T47D (cell line): ENCODE measurements at places on chromosomes 13 and 19.

DNA sequence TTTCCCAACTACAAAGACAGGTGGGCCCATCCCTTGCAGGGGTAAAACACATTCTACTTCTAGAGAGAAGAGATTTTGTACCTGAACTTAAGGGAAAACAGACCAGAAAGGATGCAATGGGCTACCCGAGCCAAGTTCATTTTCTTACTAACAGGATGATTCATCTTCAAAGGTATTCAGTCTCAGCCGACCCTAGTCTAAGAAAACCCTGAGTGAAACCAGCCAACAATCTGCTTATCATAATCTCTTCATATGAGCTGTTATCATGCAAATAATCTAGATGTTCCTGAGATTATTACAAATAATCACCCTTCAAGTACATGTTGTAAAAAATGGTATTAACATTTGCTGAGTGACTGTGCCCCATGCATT is 15.6 kb downstream of the PABPC3 start:
- no peak for DNase-seq

DNA sequence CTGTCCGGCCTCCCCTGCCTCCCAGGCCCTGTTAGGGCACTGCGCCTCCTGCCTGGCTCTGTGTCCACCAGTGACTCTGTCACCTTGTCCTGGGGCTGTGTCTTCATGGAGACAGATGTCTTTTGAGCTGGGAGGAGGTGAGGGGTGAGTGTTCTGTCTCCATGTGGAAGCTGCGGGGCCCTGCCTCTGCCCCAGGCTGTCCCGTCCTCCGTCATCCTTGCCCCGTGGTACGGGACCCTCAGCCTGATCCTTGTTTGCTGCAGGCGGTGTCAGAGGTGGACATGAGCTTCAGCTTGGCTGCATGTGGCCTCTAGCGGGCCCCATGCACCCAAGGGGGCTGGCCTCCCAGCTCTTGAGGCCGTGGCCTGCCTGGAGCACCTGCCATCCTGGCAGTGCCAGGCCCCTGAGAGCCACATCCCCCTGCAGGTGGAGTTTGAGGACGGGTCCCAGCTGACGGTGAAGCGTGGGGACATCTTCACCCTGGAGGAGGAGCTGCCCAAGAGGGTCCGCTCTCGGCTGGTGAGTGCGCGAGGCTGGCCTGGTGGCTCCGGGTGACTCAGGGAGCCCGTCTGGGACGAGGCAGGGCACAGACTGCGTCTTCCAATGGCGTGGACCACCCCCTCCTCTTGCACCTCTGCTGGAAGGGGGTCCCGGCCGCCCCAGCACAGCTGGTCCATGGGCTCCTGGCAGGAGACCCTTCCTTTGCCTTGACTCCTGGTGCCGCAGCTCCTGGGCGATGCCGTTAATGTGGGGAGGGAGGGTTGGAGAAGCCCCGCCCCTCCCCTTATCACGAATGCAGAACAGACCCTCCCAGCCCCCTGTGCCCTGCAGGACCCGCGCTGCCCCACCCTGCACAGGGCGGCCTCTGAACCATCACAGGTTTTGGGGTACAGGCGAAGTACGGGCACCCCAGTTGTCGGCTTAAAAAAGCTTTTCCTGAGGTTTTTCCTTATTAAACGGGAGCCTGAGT is 181.3 kb downstream of the KDM4B start:
- no peak for DNase-seq

GRCh38 chr19:7658219-7658686 is 10.6 kb upstream of the RETN start:
- no peak for DNase-seq

GRCh38 chr13:30618186-30618929 is 638 bp downstream of the USPL1 start:
- DNase-seq, result no peak

DNA sequence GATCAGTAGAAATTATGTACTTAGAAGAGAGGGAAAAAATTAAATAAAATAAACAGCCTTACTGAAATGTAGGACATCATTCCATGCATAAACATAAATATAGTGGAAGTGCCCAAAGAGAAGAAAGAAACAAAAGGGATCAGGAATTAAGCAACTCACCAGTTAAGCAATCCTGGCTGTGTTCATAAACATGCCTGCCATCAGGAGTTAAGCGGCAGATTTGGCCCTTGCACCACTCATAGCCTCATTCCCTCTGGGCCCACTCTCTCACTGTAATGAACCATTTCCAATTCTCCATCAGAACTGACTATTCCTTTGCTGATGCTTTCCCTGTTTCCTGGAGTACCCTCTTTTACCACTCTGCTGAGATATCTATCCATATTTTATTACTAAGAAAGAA is 281.4 kb downstream of the LHFPL6 start:
- no peak for DNase-seq
